ENCODE measurements at places on chromosomes 7 and 10.

GRCh38 chr10:43055991-43056567 lies 20.8 kb upstream of the RET start:
- DNase-seq: no peak

- no peak for DNase-seq
Observed at GRCh38 chr10:905503-905902, 26.0 kb downstream of the LARP4B start.

DNA sequence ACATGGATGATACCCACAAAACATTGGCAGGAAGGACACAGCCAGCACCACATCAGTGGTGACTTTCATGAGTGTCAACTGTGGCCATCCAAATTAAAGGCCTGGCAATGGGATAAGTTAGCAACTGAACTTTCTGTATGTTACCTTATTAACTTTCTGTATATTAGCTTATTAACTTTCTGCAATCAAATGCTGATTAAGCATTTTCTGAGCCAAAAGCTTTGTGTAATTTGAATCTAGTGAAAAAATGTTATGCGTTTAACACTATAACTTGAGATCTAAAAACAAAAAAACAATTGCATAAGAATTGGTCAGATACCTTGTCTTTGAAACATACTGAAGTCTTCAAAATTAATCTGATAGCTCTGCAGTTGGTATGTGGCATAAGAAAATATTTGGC lies 159.3 kb downstream of the ZNF33B start:
- no peak for DNase-seq

GRCh38 chr7:105808703-105809590 lies 67.5 kb downstream of the ATXN7L1 start:
- DNase-seq: peak; percentile 81

DNA sequence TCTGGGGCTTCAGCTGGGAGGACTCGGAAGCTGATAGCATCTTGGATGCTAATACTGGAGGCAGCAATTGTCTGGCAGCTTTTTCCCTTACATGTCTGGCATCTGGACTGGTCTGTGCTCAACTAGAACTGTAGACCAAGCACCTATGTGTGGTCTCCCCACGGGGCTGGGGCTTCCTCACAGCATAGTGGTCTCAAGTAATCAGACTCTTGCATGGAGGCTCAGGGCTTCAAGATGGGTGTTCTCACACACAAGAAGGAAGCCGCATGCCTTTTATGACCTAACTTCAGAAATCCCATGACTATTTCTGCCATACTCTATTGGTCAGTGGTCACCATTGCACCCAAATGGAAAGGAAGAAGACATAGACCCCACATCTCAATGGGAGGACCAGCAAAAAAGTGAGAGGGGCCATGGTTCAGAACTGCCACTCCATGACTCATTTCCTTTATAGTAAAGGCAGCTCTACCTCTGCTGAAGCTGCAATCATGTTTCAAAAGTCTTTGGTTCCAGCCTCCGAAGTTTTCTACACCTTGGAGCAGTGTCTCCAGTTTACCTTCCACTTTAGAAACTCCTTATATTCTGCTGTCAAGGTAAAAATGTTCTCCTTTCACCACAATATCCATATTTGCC lies 14.7 kb downstream of the AOC1 start:
- DNase-seq: no peak

GRCh38 chr10:96632974-96633710 lies 46.3 kb upstream of the TM9SF3 start:
- DNase-seq: no peak

- no peak for DNase-seq
Observed at GRCh38 chr10:127013691-127014473, 108.7 kb downstream of the DOCK1 start.

DNA sequence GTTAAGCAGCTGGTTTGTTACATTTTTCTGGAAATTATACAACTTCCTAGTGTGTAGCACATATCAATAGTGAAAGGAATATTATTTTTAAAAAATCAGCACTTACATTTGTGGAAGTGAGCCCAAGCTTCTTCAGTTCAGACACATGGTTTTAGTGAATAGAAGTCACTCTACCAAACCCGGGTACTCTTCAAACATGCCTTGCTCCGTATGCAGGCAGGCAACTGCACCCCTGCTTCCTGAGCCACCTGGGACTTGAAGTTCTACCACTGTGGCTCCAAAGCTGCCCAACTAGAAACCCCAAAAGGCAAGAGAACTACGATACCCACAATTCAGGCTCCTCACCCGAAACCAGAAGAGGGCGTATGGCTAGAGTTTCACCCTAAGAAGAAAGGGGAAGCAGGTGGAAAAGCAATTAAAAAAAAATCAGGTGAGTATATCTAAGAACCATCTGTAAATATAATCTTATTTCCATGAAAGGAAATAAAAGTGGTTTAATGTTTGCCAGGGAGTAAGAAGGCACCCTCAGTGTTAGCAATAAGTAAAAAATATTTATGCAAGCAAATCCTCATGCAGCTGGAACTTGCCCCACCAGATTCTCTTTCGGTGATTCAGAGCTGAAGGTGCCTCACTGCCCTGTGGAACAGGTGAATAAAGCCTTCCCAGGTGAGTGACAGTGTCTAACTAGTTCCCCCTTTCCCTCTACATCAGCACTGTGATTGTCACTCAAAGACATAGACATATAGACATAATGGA lies at the start of gene MACC1:
Gene MACC1 (minus strand): TSS at position 192 of the 756 bp plus-strand sequence. CDS start 55,522 bp downstream, outside the sequence.
- DNase-seq: no peak

DNA sequence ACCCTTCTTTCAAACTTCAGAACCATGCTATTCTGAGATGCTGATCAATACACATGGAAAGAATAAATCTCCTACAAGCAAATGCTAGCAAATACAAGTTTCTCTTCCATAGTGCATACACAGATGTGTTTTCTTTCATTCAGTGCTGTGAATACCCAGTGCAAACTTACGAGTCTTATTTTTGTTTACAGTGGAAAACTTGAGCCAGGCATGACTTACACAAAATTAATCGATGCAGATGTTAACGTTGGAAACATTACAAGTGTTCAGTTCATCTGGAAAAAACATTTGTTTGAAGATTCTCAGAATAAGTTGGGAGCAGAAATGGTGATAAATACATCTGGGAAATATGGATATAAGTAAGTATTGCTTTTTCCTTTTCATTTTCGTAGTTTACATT lies 48.8 kb downstream of the PNLIPRP3 start:
- no peak for DNase-seq

GRCh38 chr10:131858583-131859340 lies 42.0 kb upstream of the PPP2R2D start:
- DNase-seq: no peak

DNA sequence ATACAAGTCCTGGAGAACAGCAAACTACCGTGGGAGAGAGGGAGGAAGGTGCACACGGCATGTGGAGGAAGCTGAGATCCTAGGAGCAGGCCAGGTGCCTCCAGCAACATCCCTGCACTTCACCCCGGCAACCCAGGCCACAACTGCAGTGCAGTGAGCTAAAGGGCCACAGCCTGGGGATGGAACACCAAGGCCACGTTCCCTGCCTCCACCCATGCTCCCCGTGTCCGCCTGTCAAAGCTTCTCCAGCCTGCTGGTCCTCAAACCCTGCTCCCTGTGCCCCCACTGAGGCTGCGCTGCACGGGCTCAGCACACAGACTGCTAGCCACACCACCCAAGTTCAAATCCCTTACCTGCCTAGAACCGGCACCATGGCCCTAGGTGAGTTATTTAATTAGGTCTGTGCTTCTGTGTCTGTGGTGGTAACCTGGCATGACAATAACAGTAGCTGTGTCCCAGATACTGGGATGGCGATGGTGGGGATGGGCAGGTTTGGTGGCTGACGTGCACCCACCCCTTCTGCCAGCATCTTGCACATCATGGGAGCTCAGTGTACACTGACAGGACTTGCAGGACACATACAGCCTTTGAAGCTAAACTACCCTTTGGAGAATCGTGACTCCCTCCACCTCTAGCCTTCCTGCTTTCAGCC lies 85.5 kb downstream of the FAM53B start:
- DNase-seq: no peak

Measured in stimulated activated CD4-positive, alpha-beta T cell treated with anti-CD3 and anti-CD28 coated beads, Interleukin-15, amount 100 ng/mL, for 48 hours (primary cell).